Activated CD4-positive, alpha-beta T cell treated with anti-CD3 and anti-CD28 coated beads for 1 hour (primary cell): ENCODE measurements at places on chromosomes 4 and X.

DNA sequence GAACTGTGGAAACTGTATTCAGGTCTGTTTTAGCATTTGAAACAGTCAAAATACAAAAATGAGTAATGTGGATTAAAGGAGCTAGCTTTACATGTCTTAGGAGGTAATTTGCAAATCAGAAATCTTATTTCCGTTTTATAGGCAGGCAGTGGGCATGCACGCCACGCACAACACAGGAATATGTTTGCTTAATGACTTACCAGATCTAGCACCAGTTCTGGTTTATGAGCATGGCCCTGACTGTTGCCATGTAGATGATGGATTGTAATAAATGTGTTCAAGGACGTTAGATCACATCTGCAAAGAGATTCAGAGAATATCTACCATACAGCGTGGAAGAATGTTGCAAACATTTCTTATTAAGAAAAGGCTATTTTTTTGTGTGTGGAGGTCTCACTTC, 344.5 kb upstream of the NR3C2 start:
- no peak for DNase-seq

GRCh38 chr4:69830560-69831269, 29.2 kb downstream of the SULT1E1 start:
- DNase-seq = no peak

DNA sequence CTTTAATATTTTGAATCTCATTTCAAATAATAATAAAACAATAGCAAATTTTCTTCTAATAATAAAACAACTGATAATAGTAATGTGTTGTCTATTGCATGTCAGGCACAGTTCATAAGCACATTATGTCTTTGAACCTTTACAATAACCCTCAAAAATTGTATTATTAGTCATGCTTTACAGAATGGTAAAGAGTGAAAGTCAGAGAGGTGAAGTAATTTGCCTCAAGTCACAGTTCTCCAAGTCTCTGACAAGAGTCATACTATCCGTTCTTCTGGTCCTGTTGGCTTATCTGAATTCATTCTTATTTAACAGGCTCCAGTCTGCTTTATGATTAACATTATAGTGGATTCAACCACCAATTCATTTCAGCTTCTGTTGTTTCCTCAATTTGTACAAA, 313.0 kb downstream of the AFF2 start:
- DNase-seq = no peak

- no peak for DNase-seq
Observed at GRCh38 chr4:183637461-183637860, 21.5 kb downstream of the RWDD4 start.

GRCh38 chr4:114237997-114238396, 258.6 kb upstream of the ARSJ start:
- DNase-seq = no peak
